ENCODE measurements at places on chromosomes 3 and 15. TPM values are rescaled to one million over a fixed set of nuclear protein-coding genes. Genes with fewer than 3 reads are reported as not detected.

The RAB6B gene
- total RNA-seq: 0.72 TPM

The SEMA3B gene
- total RNA-seq: 0.40 TPM

The SI gene
- total RNA-seq: not detected

The ACAN gene
- total RNA-seq: 0.22 TPM

The CNTN6 gene
- total RNA-seq: not detected

The TICRR gene
- 10.9 TPM for total RNA-seq

The HYKK gene
- 3.4 TPM for total RNA-seq

The RASGRP1 gene
- 0.13 TPM for total RNA-seq

The MST1R gene
- total RNA-seq: 2.2 TPM

The GABRG3 gene
- total RNA-seq: not detected

The SEMA6D gene
- 10.0 TPM for total RNA-seq

The DAG1 gene
- total RNA-seq: 60.4 TPM

The GOLGA8J gene
- total RNA-seq: not detected

The GPD1L gene
- 24.6 TPM for total RNA-seq

The CA12 gene
- total RNA-seq: 1.1 TPM

The MB21D2 gene
- 8.9 TPM for total RNA-seq

The PPARG gene
- 6.0 TPM for total RNA-seq

The TMEM207 gene
- total RNA-seq: not detected

The LYZL4 gene
- total RNA-seq: not detected

The MRAS gene
- 17.6 TPM for total RNA-seq

The RBMS3 gene
- 49.6 TPM for total RNA-seq

The GOLGA6L7 gene
- total RNA-seq: not detected

The P3H2 gene
- 0.79 TPM for total RNA-seq

The RNF7 gene
- 51.7 TPM for total RNA-seq

The ACP3 gene
- not detected for total RNA-seq

The SKOR1 gene
- total RNA-seq: 0.07 TPM

The GPR62 gene
- not detected for total RNA-seq

The ZNF445 gene
- total RNA-seq: 10.8 TPM

The RASGRF1 gene
- not detected for total RNA-seq

The ITIH1 gene
- total RNA-seq: not detected

The CCDC71 gene
- total RNA-seq: 18.4 TPM

The AMT gene
- total RNA-seq: 0.66 TPM

The NMNAT3 gene
- 0.27 TPM for total RNA-seq

The TTLL13 gene
- total RNA-seq: not detected

The SLC12A1 gene
- total RNA-seq: not detected

The CRTC3 gene
- 24.1 TPM for total RNA-seq

The USP19 gene
- 26.2 TPM for total RNA-seq

The SUMF1 gene
- total RNA-seq: 58.4 TPM

The HOMER2 gene
- 1.2 TPM for total RNA-seq

The MYLK gene
- total RNA-seq: 41.6 TPM

Data from thoracic aorta endothelial cell (primary cell).